ENCODE measurements at places on chromosomes 2 and 18.

DNA sequence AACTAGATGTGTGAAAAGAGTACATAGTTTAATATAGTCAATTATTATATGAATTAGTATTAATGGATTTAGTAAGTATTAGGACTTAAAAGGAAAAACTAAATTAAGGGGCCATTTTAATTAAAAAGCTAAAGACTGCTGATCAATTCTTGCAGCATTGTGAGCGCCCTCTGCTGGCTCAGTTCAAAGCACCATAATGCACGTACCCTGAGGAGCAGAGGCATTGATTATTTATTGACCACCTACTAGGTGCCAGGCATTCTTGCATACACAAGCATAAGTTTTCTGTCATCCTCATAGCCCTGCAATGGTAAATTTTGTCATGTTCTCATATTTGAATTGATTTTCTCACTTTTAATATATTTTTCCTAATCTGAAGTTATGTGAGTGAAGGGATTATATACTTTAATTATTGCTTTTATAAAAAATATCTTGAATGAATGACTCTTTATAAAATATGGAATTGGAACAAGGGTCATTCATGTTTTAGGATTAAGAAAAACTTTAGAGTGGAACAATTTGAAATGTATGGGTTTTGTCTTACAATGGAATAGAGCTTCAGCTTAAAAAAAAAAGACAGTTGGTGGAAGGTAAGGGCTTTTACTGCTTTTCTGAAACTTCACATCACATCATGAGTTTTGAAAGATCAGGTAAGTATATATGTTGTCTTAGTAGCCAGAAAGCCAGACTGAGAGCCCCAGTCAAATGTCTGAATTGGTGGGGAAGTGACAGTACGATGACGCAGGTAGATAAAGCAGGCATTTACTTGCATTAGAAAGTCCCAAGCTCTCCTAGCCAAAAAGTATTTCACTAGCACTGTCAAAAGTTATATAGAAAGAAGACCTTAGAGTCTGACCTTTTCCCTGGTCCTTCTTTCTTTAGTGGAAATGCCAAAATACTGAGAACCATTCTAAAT is 9.7 kb downstream of the ITGA4 start:
- peak; percentile 51 for DNase-seq

DNA sequence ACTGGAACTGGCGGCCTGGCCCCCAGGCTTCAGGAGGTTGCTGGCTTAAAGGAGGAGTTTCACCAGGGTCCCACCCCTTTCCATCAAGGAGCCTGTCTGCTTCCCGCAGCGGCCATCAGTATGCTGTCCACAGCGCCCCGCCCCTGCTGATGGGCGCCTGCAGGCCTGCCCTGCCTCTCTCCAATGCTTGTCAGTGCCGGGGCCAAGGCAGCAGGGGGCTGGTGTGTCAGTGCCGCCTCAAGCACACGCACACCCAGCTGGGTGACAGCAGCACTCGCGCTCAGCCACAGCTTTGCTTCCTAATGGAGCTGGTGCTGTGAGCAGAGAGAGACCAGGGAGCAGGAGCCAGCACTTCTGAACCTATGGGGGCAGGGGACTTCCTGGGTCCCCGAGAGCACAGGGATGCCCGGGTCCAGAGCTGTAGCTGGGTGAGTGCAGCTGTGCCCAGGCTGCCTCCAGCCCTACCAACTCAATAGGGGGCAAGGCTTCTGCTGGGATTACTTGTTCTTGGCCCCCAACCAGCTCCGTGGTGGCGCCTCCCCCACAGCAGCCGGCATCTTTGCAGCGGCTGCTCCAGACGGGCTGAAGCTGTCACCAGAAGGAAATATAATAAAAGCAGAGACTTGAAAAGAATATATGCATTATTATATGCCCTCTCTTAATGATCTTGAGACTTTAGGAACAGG is 377.2 kb upstream of the LRATD1 start:
- DNase-seq, result no peak

DNA sequence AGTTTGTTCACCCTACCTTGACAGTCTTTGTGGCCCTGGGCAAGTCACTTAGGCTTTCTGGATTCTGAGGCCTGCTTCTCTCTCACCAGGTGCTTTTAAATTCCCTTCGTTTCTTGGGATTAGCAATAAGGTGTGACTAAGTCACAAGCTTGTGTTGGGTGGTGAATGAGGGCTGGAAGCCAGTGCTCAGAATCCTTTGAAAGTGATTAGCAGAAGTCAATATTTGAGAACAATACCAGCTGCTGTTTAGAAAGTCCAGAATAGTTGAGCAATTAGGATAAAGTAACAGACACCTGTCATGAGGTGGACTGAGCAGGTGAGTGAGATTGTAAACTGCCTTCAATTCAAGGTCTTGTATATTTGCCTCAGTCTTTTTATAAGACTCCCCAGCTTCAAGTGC is 19.3 kb upstream of the MGAT5 start:
- no peak for DNase-seq

DNA sequence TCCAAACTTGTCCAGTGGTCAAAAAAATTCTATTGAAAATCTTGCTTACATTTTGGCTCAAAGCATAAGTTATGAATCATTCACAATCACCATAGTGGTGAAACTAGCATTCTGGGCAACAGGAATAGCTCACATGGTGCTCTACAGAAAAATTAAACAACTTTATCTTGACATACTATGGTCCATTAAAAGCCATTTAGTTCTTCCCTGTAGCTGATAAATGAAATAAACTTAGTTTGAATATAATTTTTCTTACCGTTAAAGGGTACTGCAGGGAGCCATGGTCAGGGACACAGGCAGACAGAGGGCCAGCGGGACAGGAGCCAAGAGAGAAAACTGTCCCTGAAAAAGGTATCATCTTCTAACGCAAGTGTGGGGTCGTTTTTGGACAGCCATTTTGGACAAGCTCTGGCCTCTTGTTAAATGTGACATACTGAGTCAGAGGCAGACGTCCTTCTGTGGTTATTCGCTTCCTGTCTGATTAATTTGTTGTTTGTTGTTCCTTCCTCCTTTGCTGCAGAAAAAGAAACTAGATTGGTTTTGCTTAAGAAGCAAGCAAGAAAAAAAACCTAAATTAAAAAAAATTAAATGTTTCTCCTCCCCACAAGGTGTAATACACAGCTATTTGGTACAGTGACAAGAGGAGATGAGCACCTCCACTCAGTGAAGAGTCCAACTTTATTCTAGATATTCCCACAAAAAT is at the start of gene WIPF1:
TSS of gene WIPF1 (minus strand) at position 460 of the 703 bp plus-strand sequence. CDS start 12,231 bp downstream, outside the sequence.
- peak; percentile 62 for DNase-seq

GRCh38 chr18:22913861-22914260 is 19.3 kb upstream of the RBBP8 start:
- DNase-seq, result no peak

DNA sequence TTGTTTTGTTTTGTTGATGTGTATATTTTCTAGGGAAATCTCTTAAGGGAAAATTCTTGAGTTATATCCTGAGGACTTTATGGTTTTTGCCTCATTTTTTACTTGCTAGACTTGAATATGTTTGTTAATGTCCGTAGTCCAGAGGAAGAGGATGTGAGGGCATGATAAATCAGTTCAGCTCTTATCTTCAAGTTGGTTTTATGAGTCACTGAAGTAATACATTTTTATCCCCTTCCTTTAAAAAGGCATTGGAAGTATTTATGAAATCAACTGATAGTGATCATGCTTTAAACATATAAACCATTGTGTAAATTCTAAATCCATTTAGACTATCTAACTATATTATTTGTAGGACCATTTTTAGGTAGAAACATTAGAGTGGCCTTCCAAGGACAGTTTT is 43.9 kb upstream of the CYBRD1 start:
- peak; percentile 12 for DNase-seq

DNA sequence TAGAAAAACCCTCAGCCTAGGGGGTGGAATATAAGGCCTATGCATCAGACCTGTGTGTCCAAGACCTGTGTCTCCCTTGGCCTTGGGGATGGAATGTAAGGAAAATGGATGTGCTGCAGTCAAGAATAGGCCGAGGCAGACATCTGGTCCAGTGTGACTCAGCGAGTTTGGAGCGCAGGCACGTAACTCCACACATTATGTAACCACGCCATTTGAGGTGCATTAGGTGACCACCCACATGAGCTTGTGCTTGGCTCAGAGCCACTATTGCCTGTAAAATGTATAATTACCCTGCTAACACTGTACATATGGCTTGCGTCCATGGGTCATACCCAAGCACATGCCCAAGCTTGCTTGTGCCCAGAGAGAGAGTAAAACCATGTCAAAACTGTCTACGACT is 580.9 kb upstream of the HNMT start:
- no peak for DNase-seq

DNA sequence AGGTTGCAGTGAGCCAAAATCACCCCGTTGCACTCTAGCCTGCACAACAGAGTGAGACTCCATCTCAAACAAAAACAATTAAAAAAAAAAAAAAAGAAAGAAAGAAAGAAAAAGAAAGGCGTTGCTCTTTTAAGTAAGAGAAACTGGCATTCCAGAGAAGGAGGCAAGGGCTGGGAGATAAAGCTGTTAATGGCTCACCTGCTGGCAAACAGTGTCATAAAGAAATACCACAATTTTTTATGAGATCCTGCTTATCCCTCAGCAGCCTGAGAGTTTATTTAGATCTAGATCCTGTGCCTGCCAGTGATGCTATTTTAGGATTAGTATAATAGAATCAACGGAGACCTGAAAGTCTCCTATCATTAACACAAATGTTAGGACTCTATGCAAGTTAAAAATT is 16.3 kb downstream of the SLC19A3 start:
- DNase-seq, result no peak

DNA sequence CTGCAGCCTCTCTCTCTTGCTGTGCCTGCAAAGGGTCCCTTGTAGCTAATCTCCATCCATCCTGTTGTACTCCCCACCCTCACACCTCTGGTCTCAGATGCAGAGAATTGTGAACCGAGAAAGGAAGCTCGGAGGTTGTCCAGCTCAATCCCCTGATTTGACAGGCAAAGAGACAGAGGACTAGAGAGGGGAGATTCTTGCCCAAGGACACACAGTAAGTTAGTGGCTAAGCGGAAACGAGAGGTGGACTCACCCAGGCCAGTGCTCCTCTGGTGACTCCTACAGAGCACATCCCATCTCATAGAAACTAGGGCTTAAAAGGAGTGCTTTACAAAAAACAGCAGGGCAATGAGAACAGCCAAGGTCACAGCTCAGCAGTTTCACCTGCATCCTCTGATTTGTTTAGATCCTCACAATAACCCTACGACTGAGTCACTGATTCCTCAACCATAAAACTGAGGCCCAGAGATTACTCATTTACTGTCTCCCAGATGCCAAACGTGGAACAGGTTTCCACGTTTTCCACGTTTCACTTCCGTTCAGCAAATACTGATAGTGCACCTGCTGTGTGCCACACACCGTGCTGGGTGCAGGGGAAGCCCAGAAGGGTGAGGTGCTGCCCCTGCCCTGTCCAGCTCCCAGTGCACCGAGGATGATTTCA is 22.1 kb downstream of the EHD3 start:
- no peak for DNase-seq

DNA sequence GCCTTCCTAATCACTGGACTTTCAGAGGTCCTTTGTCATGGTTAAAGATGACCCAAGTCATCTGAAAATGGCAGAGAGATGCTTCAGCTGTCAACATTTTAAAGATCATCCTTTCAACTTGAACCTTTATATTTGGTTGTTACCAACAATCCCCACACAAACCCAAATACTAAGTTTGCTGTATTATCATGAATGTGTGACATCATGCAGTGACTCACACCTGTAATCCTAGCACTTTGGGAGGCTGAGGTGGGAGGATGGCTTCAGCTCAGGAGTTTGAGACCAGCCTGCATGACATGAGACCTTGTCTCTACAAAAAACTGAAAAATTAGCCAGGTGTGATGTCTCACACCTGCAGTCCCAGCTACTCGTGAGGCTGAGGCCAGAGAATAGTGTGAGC is 55.2 kb upstream of the NRP2 start:
- DNase-seq, result no peak

GRCh38 chr2:65177751-65178442 is 48.0 kb upstream of the RAB1A start:
- no peak for DNase-seq

GRCh38 chr2:38394903-38395341 is 17.8 kb upstream of the ATL2 start:
- DNase-seq, result peak; percentile 83

DNA sequence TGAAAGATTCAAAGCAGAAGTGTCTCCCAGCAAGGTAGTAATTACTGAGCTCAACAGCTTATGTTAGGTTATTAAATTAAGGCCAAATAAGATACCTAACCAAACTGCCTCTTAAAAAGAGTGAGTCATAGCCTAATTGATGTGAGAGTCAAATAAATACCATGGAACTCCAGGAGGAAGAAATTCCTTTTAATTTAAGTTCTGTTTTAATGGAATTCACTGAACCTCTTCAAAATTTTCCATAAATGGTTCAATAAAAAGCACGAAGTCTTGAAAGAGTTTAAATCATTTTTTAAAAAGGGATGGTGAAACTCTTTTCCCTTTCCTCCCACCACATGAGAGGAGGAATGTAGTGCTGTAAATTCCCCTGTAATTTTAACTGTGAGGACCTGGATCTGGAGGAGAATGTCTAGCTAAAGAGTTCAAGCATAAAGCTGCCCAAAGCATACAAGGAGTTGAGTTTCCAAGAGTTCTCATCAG is 180.8 kb upstream of the MMADHC start:
- peak; percentile 56 for DNase-seq

GRCh38 chr2:224094413-224094812 is 55.3 kb upstream of the SERPINE2 start:
- peak; percentile 88 for DNase-seq

- no peak for DNase-seq
Observed at GRCh38 chr2:52336951-52337350, 1305.0 kb upstream of the NRXN1 start.

- DNase-seq, result peak; percentile 65
Observed at GRCh38 chr18:57666818-57667497, 45.3 kb upstream of the NARS1 start.

GRCh38 chr2:160584972-160585494 is 91.4 kb upstream of the RBMS1 start:
- peak; percentile 83 for DNase-seq

DNA sequence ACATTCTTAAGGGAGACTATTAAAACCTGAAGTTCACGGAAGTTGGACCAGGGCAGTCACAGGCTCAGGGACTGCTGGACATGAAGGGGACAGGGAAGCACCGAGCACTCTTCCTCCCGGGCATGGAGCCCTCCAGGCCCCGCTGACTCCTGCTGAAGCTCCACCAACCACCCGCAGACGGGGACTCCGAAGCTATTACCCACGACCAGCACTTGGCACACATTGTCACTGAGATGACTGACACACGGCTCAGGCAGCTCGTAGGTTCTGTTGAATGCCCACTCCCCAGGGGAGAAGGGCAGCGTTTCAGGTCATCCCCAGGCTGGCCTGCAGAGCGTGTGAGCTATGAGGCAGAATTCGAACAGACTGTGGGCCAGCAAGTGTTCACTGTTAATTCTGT is 234.8 kb downstream of the NDUFA10 start:
- DNase-seq, result no peak

DNA sequence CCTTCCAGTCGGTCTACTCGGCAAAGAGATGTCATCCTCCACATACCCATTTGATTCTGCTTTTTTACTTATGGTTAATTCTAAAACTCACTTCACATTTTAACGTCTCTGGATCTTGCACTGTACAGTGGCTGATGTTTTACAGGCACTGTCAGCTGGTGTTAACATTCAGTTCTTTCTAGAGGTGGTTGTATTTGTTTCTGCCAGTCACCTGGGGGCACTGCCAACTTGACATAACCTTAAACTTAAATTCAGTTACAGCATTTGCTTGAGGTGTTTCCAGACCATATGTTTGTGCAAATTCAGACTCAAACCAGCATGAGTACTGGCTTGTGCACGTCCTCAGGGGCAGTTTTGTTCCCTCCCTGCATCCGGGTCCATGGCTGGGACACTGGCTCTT is 5.3 kb upstream of the TMEM185B start:
- DNase-seq, result no peak

- no peak for DNase-seq
Observed at GRCh38 chr2:239532859-239533258, 132.0 kb upstream of the HDAC4 start.

- DNase-seq, result peak; percentile 71
Observed at GRCh38 chr2:161913865-161914264, 160.2 kb downstream of the DPP4 start.

Data from fibroblast of skin of right biceps (primary cell).